ENCODE measurements at places on chromosomes 7 and 10.

GRCh38 chr7:116610210-116610609 is 61.8 kb upstream of the MET start:
- DNase-seq: no peak

DNA sequence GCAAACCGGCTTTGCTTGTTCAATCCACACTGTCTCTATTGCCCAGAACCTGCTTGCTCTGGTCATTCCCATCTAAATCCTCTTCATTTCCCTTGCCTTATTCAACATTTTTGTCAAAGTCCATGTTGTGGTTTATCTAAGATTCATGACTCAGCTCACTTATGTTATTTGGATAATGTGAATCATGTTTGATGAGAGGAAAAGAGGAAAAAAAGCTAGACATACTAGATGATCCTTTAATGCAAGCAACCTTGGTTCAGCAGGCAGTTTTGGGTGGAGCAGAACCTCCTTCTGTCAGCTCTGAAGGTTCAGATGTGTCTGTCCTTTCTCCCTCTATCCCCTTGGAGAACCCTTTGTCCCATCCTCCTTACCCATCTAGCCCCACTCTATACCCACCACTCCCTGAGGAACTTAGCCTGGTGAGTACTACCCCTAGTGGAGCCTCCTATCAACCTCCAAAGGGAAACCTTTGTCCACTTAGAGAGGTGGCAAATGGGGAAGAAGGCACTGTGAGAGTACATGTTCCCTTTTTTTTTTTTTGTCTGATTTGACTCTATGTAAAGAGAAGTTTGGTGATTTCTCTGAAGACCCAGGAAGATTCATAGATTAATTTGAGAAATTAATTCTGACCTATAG is 2.1 kb upstream of the SAMD9L start:
- DNase-seq: no peak

DNA sequence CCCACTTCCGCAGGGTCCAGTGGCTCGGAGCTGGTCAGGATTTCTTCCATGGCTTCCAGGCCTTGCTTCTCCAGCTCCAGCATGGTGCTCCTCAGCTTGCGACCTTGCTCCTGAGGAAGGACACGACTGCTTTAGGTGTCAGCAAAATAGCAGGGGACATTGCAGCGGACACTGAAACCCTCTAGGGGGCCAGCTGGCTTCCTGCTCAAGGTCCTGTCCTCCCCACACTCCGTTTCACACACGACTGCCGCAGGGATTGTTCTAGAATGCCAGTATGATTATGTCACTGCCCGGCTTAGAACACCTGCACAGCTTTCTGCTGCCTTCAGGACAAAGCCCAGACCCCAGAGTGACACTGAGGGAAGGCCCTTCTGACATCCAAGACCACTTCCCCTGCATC is 65.6 kb downstream of the SCRN1 start:
- DNase-seq: no peak

DNA sequence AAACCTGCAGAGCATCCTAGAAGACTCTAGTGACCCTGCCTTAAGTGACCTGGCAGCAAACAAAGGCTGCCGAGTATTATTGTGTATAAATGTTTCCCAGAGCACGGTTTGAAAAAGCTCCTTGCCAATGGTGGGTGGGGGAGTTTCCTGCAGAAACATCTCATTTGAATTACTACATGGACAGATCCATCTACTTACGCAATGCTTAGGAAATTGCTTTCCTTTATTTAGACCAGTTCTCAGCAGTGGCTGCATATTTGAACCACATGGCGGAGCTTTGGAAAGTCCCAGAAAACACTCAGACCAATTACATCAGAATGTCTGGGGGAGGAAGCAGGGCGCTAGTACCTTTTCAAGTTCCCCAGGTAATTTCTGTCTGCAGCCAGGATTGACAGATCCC is 560.9 kb downstream of the SDK1 start:
- DNase-seq: no peak

GRCh38 chr10:132701846-132702190 is 84.1 kb downstream of the NKX6-2 start:
- DNase-seq: no peak

DNA sequence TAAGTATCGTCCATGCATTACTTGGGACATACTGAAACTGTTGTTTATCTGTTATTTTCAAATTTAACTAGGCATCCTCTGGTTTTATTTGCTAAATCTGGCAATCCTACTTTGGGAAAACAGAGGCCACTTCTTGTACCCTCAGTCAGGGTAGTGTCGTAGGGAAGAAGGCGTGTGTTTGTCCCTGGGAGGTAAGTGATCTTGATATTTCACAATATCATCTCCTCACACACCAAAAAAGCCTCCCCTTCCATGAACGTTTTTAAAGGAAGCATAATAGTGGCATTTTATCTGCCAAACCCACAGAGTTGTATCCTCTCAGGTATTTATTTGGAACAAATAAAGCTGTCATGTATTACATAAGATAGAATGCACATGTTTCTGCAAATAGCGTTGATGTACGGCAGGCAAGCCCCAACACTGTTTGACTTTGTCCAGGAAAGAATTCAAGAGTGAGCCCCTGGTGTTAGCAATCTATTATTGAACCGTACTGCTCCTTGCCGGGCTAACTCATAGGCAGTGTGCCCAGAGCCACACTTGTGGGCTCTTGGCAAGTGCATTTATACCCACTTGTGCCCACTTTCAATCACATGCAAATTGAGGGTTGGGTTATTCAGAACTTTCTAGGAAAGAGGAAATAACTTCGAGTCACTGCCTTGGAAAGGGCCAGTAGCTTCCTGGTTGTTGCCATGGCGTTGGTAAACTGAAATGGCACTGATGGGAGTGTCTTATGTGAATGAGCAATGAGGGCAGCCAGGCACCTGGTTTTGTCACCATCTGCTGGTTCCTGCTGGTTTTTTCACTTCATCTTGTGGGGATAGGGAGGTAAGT is 266.0 kb downstream of the USP6NL start:
- no peak for DNase-seq

DNA sequence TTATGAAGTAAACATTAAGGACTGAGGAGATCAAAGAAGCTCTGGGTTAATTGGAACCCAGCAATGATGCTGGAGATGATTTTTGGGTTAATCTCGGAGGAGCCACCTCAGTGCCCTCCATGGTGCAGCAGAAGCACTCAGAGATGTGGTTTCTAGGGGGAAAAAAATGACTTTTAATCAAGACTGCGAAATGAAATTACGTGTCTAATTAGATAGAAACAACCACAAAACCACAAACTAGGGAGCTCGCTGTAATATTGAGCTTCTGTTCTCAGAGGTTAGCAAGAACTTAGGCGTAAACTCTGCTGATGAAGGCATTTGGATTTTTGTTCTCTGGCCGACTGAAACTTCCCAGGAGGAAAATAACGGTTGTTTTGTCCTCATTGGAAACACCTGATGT is 319.0 kb downstream of the GRID1 start:
- peak; percentile 1 for DNase-seq

DNA sequence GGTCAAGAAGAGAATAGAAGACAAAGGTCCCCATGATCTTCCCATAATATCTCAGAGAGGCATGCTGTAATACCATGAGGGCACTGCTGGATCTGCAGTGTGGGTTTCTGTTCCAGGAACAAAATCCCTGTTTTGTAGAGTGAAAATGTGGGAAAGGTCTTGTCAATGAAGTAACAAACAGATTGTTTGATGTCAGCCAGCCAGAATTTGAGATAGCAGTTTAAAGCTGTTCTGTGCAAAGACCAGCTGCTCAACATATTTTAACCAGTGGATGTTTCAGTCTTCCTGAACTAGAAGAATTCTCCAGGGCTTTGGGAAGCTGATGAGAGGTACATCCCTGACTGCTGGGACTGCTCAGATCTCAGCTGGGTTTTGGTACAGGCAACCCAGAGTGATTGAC is 1012.5 kb downstream of the DNAJB9 start:
- DNase-seq: no peak

GRCh38 chr10:73950155-73950948 is 39.4 kb downstream of the PLAU start:
- no peak for DNase-seq

DNA sequence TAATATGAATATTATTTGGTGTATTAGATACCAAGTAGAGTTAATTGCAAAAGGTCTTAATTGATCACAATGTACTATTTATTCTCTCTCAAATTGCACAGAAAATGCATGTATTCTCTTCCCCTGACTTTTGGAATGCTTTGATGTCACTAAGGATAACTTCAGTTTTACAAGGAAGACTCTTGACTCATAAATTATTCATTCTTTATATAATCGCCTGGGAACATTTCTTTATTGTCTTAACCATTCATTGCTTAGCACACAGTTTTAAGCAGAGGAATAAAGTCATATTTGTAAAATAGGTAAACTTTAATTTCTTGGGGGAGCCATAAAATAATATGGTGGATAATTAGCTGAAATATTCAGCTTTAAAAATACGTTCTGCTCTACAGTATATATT is 306.0 kb upstream of the TMEM229A start:
- DNase-seq: no peak

- DNase-seq: no peak
Measured at GRCh38 chr10:80443531-80443974, 10.6 kb upstream of the TSPAN14 start.

DNA sequence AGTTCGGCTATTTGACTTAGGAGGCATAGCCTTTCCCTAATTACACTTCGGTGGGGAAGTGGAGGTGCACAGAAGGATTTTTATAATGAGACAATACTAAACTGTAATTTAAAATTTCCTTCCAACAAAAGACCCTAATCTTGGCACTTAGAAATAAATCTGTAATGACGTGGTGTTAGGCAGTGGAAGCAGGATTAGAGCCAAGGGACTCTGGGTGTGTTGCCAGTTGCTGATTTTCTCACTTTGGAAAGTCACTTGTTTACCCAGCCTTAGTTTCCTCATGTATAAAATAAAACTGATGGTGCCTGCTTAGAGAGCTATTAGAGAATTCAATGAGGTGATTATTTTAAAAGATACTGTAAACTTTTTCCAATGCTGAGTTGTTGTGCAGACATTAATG is 287.2 kb downstream of the AUTS2 start:
- DNase-seq: no peak

GRCh38 chr7:156123362-156123761 is 311.1 kb upstream of the SHH start:
- DNase-seq: no peak

- no peak for DNase-seq
Measured at GRCh38 chr7:45658716-45659495, 84.7 kb downstream of the ADCY1 start.

GRCh38 chr10:98309366-98310355 is 41.7 kb upstream of the LOXL4 start:
- DNase-seq: peak; percentile 11

DNA sequence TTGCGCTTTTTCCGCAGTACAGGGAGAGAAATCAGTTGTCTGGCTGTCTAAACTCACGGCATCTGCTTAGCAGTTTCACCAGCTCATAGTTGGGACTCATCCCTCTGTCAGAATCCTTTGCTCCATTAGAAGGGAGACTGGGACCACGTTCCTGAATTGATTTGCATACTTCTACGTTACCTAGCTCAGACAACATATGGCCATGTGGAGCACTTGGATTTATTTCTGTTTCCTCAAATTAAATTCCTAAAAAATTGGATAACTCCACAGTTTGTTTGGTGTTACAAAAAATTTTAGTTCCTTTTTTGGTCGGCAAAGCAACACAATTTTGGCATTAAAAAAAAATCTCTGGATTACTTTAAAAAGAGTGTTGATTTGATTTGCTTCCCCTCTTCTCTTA is 614.0 kb downstream of the AUTS2 start:
- DNase-seq: no peak

GRCh38 chr10:98338318-98338717 is 70.3 kb upstream of the LOXL4 start:
- DNase-seq: no peak

- no peak for DNase-seq
Measured at GRCh38 chr7:119452401-119452800, 820.6 kb upstream of the KCND2 start.

- DNase-seq: no peak
Measured at GRCh38 chr10:87816898-87817608, 973 bp downstream of the ATAD1 start.

Measured in CD4-positive, alpha-beta T cell treated with Interleukin-1 beta for 1 hour (primary cell).